ENCODE measurements at places on chromosomes 7 and 10.

DNA sequence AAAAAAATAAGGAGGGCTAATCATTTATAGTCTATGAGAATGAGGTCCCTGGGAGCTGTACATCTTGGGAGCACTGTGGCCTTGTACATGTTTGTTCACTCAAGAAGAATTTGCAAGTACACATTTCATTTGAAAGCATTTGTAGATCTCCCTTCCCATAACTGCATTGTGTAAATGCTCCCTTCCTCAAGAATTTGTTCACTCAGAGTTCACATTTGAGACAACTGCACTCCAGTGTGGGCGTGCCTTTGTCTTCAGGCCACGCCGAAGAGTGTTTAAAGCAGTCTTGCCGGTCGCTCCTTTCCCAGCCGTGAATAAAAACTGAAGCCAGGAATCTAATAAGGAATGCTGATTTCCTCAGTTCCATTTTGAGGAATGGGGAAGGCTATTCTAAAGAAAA, 291.1 kb upstream of the LYZL1 start:
- no peak for DNase-seq

- DNase-seq = no peak
Observed at GRCh38 chr7:152949790-152950189, 190.2 kb downstream of the ACTR3B start.

DNA sequence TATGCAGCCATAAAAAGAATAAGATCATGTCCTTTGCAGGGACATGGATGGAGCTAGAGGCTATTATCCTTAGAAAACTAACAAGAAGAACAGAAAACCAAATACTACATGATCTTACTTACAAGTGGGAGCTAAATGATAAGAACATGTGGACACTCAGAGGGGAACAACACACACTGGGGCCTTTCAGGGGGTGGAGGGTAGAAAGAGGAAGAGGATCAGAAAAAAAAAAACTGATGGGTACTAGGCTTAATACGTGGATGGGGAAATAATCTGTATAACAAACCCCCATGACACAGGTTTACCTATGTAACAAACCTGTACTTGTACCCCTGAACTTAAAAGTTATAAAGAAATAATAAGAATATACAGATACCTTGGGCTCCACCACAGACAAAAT, 514.2 kb downstream of the ARL4A start:
- no peak for DNase-seq

DNA sequence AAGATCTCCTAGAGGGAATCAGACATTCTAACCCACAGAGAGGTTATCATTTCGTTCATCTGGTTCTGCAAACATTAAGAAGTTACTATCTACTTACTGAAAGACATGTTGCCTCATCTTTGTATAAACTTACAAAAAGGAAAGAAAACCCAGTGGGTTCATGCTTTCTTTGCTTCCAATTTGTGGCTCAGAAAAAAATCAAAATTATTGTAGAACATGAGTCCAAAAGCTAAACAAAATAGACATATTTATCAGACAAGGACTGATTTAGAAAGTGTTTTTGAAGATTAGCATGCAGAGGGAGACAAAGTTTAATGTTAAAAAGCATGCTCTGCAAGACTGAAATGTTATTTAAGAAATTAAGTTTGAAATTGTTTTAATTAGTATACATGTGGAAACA, 123.1 kb downstream of the MBL2 start:
- DNase-seq = no peak

GRCh38 chr7:151038951-151039849, 9.1 kb upstream of the ASIC3 start:
- DNase-seq = no peak

DNA sequence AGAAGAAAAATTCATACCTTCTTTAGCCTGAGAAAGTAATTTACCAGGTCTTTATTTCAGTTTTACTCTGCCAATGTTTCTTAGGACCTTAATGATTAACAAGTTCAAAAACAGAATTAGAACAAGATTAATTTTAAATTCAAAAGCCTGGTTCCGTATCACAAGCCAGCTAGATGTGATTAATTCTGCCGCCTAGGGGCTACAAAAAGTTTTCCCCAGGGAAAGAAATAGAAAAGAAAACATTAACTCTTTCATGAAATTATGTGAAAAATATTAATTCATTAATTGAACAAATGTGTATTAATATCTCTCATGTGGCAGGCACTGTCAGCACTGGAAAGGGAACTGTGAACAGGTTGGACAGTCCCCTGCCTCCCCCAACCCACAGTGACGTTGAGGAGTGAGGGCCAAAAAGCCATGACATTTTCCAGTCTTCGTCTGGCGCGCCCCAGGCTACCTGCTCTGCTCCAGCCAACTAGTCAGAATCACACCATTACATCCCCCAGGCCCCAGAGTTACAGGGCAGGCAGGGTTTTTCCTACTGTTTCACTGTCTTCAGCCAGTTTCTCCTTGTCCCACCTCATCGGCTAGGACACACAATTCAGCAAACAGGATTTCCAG, 20.1 kb downstream of the TMEM176A start:
- no peak for DNase-seq

DNA sequence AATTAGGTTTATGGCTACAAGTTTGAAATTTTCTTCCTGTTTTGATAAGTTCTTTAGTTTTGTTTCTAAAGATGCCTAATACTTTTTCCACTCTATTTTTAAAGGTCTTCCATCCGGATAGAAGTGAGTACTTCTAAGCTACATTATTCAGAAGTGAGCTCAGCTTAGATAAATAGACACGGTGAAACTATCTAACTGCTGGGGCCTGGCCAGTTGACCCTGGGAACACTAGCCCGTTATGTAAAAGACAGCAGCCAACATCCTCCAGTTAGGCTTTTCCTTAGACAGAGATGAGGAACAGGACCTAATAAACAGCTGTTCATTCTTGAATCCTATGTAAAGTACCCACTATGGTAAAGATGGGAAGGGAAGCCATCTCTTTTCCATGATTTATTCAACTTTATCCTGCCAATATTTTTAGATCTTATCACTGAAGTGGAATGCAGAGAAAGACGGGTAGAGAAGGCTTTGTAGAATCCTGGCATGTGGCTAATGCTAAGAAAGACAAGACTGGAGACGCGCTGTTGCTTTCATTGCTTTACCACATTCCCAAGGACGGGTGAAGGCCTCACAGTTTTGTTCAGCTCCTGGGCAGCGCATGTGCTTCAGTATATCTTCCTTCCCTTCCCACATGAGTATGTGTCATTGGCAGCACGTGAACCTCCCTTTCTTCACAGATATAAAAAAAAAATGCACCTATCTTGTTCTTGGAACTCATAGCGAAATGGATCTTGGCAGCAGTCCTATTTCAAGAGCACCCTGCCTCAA, 340.0 kb upstream of the MEOX2 start:
- DNase-seq = no peak

- DNase-seq = no peak
Observed at GRCh38 chr10:4399556-4399955, 426.5 kb upstream of the AKR1E2 start.

GRCh38 chr10:3538291-3538655, 246.7 kb downstream of the KLF6 start:
- DNase-seq = no peak

DNA sequence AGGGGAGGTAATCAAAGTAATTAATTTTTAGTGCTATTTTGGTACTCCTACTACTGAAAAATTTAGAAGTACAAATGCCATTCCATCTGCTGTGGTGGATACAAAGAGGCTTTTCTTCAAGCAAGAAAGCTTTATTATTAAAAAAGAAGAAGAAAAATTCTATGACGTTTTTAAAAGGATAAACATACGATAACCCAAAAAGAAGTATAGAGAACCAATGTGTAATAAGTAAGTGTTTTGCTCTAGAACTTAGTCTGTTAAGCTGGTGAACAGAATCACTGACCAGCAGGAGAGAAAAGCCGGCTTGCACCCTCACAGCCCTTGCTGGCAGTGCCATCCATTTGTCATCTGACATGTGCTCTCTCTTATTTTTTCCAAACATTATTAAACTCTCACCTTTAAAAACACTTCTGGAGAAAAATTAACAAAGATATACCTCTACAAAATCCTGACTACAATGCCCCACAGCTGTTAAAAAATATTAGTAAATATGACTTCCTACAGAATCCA, 81.5 kb downstream of the SRPK2 start:
- no peak for DNase-seq

GRCh38 chr10:30472414-30473155, 38.6 kb downstream of the MAP3K8 start:
- no peak for DNase-seq

DNA sequence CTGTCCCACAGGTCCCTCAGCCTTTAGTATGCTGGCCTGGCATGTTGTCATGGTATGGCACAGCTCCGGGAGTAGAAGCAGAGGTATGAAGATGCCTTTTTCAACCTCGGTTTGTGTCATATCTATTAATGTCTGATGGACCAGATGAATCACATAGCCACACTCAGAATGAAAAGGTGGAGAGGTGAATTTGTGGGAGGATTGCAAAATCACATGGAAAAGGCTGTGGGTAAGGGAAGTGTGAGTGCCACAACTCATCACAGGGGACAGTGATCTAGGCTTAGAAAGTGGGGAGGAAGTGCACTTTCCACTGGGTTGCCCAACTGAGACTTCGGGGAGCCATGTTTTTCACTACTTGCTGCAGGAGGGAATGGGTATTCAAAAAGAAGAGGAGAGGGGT, 190.7 kb downstream of the WDR11 start:
- DNase-seq = no peak

GRCh38 chr10:28180654-28181053, 122.2 kb downstream of the MPP7 start:
- DNase-seq = no peak

DNA sequence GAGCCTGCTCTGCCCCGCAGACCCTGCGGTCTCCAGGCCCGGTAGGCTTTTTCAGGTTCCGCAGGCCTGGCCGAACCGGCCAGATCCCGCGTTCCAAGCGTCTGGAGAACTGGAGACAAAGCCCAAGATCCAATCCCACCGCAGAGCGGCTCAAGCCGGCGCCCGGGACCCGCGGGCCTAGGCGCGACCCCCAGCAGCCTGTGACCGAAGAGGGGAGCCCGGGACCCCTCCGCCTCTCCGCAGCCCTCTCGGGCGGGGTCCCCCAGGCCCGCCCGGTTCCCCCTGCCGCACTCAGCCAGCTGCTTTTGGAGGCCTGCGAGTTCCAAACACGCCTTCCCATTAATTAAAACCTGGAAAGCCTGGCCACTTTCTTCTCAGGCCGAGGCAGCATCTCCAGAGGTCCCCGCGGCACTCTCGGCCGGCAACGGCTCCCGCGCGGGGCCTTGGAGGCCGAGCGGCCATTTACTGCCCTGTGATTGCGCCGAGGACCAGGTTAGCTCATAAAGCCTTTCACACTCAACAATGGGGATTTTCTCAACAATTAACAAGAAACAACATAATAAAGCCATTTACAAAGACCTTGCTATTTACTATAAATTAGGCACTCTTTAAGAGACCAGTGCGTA, 16.7 kb downstream of the SKIDA1 start:
- DNase-seq = no peak

GRCh38 chr10:61289813-61290212, 163.4 kb downstream of the TMEM26 start:
- DNase-seq = no peak

GRCh38 chr10:129678186-129678585, 211.1 kb downstream of the MGMT start:
- DNase-seq = no peak

- DNase-seq = no peak
Observed at GRCh38 chr7:143003393-143004051, 23.4 kb downstream of the OR9A2 start.

DNA sequence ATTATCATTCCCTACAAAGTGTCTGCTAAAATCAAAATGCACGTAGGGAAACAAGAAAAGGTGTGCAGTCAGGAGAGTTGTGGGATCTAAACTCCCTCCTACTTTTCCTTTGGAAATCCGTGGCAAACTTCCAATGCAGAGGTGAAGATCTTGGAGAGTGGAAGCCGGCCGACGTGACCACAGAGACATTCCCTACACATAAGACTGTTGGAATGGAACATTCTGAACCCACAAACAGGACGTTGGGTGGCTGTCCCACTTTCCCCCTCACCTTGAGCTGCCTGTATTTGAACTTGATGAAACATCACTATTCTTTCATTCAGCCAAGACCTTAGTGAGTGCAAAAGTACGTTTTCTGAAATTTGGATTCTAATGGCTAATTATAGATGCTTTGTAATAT, 65.9 kb downstream of the PRKCQ start:
- no peak for DNase-seq

Data from NCI-H187 (cell line).